Stimulated activated CD4-positive, alpha-beta T cell treated with anti-CD3 and anti-CD28 coated beads, Interleukin-2, amount 100 ng/mL, for 24 hours (primary cell): ENCODE measurements at places on chromosomes 12 and 14.

DNA sequence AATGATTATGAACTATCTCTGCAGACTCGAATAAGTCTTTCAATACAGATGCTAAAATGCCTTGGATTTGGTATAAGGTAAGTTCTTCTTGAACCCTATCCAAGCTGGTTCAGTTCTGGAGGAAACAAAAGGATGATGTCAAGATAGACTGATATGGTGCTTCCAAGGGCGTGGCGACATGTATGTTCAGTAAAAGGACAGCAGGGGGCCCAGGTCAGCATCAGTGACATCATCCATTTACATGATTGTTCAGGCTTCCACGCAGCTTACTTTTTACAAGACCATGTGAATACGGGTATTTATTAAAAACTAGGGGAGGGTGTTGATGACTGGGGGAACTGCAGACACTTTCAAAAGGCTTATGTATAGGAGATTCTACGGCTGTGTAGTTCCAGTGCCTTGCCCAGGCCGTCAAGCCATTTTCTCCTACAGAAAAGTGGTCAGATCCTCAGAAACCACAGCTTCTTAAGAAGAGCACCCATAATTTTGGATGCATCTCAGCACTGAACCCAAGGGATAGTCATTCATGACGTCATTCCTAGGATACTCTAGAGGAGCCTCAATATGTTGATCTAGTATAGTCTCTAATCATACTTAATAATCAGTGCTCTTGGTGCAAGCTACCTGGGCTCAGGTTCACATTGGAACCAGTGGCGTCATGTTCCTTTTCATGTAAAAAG lies 527.7 kb downstream of the FUT8 start:
- DNase-seq, result no peak

GRCh38 chr14:100660882-100661635 lies 65.6 kb upstream of the DLK1 start:
- DNase-seq, result no peak

DNA sequence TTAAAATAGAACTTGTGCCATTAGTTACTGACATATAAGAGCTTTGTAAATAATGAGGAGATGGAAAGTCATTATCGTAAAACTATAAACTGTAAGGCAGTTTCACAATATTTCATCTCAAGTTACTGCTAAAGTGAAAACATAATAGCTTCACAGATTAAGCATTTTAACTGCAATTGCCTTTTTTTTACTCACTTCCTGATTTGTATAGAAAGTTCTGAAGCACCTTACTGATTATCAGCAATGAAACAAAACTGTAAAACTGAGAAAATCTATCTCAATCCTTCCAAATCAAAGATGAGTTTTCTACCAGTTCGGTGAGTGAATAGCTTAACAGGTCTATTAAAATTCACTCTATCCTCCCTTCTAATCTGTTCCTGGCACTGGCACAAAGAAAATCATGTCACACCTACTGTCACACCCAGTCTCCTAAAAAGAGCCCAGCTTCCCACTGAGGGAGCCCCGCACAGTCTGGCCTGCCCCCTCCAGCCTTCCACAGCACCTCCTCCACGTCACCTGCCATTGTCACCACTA lies 161.4 kb upstream of the ABCD2 start:
- DNase-seq, result no peak

GRCh38 chr12:57072661-57073060 lies 5.9 kb downstream of the NEMP1 start:
- DNase-seq, result no peak

DNA sequence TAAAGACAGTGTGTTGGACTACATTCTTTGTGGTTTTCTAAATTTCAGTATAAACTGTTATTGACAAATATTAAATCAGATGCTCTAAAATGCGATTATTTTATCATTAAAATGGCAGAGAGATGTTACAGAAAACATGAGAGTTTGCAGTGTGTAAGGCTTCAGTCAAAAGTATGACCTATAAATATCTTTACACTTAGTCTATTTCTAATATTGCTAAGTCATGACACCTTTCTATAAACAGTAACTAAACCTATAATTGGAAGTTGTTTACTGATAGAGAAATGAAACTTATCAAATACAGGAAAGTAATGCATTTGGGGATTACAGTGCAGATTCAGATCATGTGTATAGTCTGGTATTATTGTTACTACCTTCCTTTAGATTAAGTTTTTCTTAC lies 68.9 kb upstream of the YARS2 start:
- DNase-seq, result no peak

DNA sequence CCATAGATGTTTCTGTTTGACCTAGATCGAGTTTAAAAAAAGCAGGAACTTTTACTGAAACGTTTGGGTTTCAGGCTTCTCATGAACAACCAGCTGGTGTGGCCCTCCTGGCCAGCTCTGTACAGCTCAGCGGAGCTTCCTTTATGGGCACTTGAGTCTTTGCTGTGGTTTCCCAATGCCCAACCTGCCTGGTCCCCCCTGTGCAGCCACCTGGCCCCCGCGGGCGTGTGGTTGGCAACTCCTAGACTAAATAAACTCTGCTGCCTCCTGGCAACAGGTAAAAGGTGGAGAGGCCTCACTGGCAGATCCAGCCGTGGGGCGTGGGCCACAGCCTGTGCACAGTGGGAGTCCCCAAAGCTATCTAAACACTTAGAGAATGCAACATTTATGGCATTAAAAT lies 38.7 kb downstream of the ADGRD1 start:
- no peak for DNase-seq

GRCh38 chr12:105072888-105073488 lies 11.3 kb downstream of the ALDH1L2 start:
- no peak for DNase-seq

- no peak for DNase-seq
Observed at GRCh38 chr12:103771466-103771865, 69.6 kb downstream of the NT5DC3 start.

DNA sequence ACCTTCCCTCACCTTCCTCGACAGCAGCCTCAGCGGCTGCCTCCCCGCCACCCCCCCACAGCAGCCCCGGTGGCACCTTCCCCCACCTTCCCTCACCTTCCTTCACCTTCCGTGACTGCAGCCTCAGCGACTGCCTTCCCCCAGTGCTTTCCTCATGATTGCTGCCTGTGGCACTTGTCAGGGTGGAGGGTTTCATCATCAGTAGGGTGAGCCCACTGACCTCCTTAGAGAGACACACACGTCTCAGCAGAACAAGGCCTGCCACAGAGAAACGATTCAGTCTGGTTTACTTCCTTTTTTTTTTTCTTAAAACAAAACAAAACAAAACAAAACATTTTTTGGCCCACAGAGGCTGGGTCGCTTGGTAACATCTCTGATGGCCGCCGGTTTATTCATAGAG lies 75.0 kb downstream of the EP400 start:
- no peak for DNase-seq
